ENCODE measurements at places on chromosomes 3 and 15. TPM values are rescaled to one million over a fixed set of nuclear protein-coding genes. Genes with fewer than 3 reads are reported as not detected.

- DNase-seq: no peak
Observed at GRCh38 chr3:50624634-50625033, 7.7 kb downstream of the MAPKAPK3 start.

GRCh38 chr15:61479613-61480012, 250.5 kb upstream of the RORA start:
- DNase-seq: peak; percentile 65

DNA sequence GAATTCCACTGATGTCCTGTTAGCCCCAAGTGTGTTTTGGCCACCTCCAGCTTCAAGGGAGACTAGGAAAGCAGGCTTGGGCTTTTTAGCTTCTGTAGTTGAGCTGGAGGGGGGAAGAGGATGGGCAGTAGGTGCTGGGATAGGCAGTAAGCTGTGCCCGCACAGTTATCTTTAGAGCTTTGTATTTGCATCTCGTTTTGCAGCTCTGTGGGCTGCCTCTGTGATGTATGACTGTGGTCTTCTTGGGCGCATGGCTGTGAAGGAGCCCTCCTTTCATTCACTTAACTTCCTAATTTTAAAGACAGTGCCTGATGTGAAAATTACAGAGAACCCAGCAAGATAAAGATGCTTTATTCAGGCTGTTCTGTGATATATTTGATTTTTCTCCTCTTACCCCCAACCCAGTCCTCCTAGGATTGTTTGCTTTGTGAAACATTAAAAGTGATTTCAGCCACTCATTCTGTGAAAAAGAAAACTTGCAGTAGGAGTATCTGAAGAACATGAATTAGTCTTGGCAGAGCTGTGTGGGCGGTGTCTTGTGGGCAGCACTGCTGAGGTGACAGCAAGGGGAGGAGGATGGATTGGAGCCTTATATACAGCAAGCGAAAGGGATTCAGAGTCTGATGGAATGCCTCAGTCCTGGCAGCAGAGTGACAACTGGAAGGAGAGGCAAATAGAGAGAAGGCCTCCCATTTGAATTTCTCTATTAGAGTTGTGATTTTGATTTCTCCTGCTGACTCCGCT, 74.3 kb downstream of the LARS2 start:
- DNase-seq: no peak

GRCh38 chr3:100591411-100591810, 18.0 kb upstream of the ADGRG7 start:
- no peak for DNase-seq

DNA sequence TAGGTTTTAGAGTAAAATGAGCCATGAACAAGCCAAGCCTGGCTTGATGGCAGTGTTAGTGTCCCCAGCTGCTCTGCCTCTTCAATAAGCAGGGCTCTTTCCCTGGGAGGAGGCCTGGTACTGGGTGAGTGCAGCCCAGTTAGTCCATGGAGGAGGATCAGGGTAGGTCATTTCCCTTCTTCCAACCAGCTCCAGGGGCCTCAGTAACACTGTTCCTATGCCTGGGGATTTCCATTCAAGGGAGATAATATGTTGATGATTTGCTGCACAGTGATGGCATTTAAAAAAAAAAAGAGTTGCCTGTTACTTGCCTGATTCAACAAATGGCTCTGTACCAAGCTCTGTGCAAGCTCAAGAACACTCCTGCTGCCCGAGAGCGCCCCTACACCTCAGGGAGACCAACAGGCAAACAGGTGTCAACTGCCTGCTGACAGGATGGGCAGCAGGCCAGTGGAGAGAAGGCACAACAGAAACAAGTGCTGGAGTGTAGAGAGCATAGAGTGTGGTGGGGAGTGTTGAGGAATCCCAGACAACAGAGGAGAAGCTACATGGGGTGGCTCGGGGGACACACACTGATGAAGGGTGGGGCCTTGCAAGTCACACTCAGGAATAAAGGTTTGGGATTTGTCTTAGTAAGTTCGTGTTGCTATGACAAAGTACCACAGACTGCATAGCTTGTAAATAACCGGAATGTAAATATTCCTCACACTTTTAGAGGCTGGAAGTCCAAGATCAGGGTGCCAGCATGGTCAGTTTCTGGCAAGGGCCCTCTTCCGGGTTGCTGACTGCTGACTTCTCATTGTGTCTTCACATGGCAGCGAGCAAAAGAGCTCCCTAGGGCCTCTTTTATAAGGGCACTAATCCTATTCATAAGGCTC, 78.6 kb upstream of the PXYLP1 start:
- DNase-seq: no peak

DNA sequence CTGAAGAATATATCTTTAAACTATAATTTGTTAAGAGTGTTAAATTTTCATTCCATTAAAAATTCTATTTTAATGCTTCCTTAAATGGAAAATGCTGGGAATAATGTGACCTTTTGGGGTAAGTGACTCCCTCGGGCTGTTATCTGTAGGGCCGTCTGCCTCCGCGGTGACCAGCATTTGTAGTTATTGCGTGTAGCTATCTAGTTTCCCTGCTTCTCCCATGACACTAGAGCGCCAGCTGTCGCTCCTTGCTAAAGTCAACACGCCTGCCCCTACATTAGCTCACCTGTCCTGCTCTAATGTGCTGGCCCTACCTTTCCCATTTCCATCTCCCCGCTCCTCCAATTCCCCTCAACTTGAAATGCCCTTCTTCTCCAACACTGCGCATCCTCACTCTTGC, 12.4 kb upstream of the CHRM5 start:
- DNase-seq: no peak

Gene LDHAL6B
- not detected for total RNA-seq

Gene CPNE9
- not detected for total RNA-seq

Gene DPPA2
- 0.68 TPM for total RNA-seq

Gene CLSTN2
- total RNA-seq: 0.86 TPM

Data from Daoy (cell line).